ENCODE measurements at places on chromosomes 5 and 9.

GRCh38 chr5:67699560-67699959, 503.0 kb upstream of the CD180 start:
- DNase-seq, result no peak

- DNase-seq, result no peak
Observed at GRCh38 chr5:116696366-116696765, 121.7 kb upstream of the SEMA6A start.

DNA sequence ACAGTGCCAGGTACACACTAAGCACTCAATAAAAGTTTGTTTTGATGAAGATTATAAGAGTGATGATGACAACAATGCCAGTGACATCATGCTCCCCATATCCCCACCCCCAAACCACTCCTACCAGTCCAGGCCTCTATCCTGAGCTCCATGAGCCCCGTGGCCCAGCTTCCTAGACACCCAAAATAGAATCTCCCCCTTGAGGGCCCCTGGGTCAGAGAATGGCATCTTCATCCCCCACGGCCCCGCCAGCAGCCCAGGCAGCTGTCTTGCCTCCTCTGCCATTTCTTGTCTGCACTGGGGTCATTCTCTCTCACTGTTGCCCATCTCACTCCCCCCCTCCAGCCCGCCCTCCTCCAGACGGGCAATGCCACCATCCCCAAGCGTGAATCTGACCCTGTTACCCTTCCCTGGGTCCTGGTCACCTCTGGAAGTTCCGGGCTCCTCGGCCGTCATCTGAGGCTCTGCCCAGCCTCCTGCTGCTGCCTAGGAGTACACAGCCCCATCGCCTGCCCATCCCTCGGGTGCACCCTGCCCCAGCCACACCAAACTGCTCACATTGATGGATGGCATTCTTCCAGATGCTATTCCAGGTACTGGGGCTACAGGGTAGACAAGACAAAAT, 76.8 kb upstream of the LMX1B start:
- no peak for DNase-seq

GRCh38 chr9:89353989-89354388, 35.7 kb downstream of the SECISBP2 start:
- DNase-seq, result no peak

DNA sequence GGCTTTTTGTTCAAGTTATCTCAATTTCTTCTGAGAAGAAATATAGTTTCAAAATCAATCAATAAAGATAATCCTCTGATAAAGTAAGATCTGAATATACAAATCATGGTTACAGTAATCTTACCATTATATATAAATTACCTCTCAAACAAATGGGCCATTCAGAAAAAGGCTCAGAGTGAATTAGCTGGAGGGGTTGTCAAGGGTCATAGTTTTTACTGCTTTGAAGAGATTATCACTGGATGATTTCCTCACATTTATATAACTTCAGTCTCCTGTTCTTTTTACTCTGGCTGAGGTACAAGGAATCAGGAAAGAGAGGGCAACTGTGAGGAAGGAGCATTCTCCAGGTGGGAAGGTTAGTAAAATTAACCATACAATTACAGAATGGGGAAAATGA, 148.6 kb upstream of the ELL2 start:
- DNase-seq, result no peak
